ENCODE measurements at places on chromosomes 5 and 9. TPM values are rescaled to one million over a fixed set of nuclear protein-coding genes. Genes with fewer than 3 reads are reported as not detected.

GRCh38 chr9:97900103-97900737, 22.1 kb downstream of the TRMO start:
- peaks cover 16% of the 10 kb centered on the region for H3K36me3 ChIP-seq
- H3K4me1 ChIP-seq = peaks cover 42% of the 10 kb centered on the region
- H3K27me3 ChIP-seq = no peaks in the 10 kb centered on the region
- H3K27ac ChIP-seq = no peak overlapping the region
- DNase-seq = no peak

DNA sequence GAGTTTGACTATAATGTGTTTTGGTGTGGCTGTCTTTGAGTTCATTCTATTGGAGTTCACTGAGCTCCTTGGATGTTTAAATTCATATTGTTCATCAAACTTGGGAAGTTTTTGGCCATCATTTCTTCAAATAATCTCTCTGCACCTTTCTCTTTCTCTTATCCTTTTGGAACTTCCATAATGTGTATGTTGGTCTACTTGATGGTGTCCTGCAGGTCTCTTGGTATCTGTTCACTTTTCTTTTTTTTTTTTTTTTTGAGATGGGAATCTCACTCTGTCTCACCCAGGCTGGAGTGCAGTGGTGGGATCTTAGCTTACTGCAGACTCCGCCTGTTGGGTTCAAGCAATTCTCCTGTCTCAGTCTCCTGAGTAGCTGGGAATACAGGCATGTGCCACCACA, 27.7 kb downstream of the PKD2L2 start:
- H3K4me1 ChIP-seq = no peaks in the 10 kb centered on the region
- no peak for DNase-seq
- no peak overlapping the region for H3K27ac ChIP-seq
- H3K27me3 ChIP-seq = peaks cover 6% of the 10 kb centered on the region
- no peaks in the 10 kb centered on the region for H3K36me3 ChIP-seq
- H3K4me3 ChIP-seq = no peak overlapping the region

DNA sequence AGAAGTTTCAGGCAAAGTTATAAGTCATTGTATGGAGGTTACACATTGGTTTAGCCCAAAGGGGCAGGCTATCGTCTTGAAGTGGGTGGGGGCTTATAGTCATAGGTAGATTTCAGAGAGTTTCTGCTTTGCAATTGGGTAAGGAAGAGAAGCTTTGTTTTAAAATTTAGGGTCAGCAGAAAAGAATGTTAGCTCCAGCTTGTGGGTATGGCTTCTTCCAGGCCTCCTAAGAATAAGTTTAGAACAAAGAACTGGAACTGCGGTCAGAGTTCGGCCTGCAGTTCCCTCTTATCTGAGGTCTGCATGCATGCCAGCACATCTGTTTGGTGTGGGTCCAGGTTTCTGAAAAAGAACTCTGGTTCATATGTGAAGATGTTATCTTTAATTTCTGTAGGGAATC, 96.1 kb downstream of the CYFIP2 start:
- H3K4me3 ChIP-seq = no peak overlapping the region
- H3K36me3 ChIP-seq = peaks cover 64% of the 10 kb centered on the region
- H3K4me1 ChIP-seq = peaks cover 1% of the 10 kb centered on the region
- DNase-seq = no peak
- H3K27ac ChIP-seq = peak overlapping the region; percentile 59

DNA sequence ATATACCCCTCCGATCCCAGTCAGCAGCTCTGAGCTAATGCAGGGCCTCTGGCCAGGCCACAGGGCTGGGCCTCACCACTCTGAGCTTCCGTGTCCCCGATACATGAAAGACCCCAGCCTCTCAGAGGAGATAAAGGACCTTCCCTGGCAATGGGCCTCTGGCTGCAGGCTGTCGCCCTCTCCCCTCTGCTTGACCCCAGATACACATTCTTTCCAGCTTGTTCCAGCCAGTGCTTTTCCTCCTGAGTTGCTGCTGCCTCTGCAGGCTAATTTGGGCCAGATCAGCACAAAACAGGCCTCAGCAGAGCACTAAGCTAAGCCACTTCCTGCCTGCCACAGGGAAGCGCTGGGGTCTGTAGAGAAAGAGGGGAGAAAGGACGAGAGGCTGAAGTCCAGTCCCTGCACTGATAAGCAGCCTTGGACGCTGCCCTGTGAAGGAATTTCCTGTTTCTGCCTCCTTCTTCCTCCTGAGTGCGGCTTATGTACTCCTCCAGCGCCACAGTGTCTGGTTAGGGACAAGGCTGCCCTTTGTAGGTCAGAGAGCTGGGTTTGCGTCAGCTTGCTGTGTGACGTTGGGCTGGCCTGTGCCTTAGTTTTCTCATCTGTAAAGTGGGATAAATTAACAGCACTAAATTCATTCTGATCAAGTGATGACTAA, 73.0 kb upstream of the IL17B start:
- no peaks in the 10 kb centered on the region for H3K4me1 ChIP-seq
- no peak overlapping the region for H3K4me3 ChIP-seq
- DNase-seq = no peak

GRCh38 chr9:69785757-69786156, 25.9 kb upstream of the PTAR1 start:
- H3K4me1 ChIP-seq = no peaks in the 10 kb centered on the region
- H3K27me3 ChIP-seq = peaks cover 15% of the 10 kb centered on the region
- H3K36me3 ChIP-seq = no peaks in the 10 kb centered on the region
- H3K27ac ChIP-seq = no peak overlapping the region

DNA sequence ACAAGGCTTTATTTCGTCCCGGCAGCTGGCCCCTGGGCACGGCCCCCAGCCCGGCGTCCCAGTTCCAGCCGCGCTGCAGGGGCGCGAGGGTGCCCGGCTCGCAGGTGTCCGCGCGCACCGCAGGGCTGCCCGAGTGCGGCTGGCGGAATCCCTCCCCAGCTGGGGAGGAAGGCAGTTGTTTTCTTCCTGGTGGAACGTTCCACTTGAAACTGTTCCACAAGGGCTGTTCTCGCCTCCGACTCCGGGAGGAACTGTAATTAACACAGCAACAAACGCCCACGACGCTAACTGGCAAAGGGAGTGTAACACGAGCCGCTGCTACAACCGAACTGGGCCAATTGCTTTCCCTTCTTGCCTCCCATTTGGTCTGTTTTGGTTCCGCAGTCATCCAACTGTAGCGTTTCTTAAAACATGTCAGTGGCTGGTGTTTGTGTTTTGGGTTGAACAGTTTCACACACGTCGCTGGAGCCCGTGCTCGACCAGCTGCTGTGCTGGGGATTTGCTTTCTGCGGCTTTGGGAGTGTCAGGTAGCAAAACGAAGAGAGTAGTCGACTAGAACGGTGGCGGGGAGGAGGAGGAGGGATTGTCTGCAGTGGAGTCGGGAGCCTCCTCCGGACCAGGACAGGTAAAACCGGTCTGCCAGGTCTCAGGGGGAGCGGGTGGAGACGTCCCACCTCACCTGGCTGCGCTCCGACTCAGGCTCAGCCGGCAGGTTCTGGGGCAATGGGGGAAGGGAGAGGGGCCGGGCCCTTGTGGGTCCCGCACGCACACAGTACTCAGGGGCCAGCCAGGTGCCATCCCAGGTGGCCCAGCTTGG, 131.6 kb upstream of the NIPBL start:
- H3K27ac ChIP-seq = no peak overlapping the region
- H3K36me3 ChIP-seq = peaks cover 2% of the 10 kb centered on the region
- H3K4me3 ChIP-seq = peak overlapping the region; percentile 85
- H3K27me3 ChIP-seq = peaks cover 29% of the 10 kb centered on the region
- peaks cover 18% of the 10 kb centered on the region for H3K4me1 ChIP-seq

DNA sequence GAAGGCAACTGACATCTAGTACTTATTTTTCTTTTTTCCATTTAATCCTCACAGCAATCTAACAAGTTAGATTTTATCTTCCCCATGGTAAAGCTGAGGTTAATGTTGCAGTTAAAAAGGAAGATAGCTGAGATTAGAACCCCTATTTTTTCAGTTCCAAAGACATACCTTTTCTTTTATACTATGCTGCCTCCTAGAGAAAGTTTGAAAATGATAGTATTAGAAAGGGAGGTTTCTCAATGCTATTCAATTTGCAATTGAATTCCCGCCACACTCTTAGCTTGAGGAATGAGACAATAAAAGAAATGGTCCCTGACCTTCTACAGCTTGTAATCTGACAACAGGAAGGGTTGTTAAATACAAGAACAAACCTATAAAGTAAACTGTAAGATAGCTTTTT, 195.9 kb upstream of the TRIM32 start:
- H3K4me3 ChIP-seq = no peak overlapping the region
- no peak for DNase-seq
- H3K4me1 ChIP-seq = no peaks in the 10 kb centered on the region
- no peaks in the 10 kb centered on the region for H3K36me3 ChIP-seq

DNA sequence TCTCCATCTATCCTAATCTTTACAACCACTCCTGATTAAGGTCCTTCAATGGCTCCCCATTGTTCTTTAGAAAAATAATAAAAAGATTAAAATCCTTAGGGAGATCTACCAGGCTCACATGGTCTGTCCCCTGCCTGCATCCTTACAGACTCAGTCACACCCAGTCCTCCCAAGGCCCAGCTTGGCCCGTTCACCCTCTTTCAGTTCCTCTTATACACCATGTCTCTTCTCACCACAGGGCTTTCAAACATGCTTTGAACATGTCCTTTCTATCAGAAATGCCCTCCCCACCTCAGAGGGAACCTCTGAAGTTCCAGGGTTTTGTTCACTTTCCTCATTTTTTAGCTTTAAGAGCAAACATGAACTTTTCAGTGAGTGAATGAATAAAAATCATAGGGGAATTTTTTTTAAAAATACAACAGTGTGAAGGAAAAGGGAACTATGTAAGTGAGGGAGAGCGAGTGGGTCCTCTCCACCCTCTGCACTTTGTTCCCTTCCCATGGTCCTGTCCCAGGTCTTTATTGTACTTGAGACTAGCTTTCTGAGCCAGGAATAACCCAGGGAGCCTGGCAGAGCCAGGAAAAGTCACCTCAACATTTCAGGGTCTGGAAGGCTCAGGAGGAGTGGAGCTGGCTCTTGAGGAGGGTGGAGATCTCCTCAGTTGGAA, 55.3 kb downstream of the TRPC7 start:
- H3K4me1 ChIP-seq = no peaks in the 10 kb centered on the region
- no peak overlapping the region for H3K4me3 ChIP-seq
- H3K27ac ChIP-seq = no peak overlapping the region
- no peaks in the 10 kb centered on the region for H3K36me3 ChIP-seq
- DNase-seq = no peak

- DNase-seq = no peak
- no peaks in the 10 kb centered on the region for H3K27me3 ChIP-seq
- no peak overlapping the region for H3K27ac ChIP-seq
- H3K4me3 ChIP-seq = no peak overlapping the region
Observed at GRCh38 chr5:42242210-42242609, 181.0 kb upstream of the GHR start.

GRCh38 chr9:92774274-92774673, 9.6 kb upstream of the BICD2 start:
- no peaks in the 10 kb centered on the region for H3K36me3 ChIP-seq
- peaks cover 7% of the 10 kb centered on the region for H3K27me3 ChIP-seq
- DNase-seq = no peak

DNA sequence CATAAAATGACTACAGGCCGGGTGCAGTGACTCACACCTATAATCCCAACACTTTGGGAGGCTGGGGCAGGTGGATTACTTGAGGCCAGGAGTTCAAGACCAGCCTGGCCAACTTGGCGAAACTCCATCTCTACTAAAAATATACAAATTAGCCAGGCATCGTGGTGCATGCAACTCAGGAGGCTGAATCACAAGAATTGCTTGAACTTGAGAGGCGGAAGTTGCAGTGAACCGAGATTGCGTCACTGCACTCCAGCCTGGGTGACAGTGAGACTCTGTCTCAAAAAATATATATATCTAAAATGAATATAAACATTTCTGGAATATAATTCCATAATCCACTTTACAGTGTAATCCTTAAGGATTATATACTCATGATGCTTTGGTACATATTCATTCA, 66.5 kb downstream of the TEX10 start:
- H3K27ac ChIP-seq = no peak overlapping the region
- H3K27me3 ChIP-seq = no peaks in the 10 kb centered on the region

GRCh38 chr9:22580788-22581187, 134.2 kb downstream of the DMRTA1 start:
- DNase-seq = no peak
- H3K36me3 ChIP-seq = no peaks in the 10 kb centered on the region
- no peaks in the 10 kb centered on the region for H3K27me3 ChIP-seq
- no peak overlapping the region for H3K4me3 ChIP-seq

DNA sequence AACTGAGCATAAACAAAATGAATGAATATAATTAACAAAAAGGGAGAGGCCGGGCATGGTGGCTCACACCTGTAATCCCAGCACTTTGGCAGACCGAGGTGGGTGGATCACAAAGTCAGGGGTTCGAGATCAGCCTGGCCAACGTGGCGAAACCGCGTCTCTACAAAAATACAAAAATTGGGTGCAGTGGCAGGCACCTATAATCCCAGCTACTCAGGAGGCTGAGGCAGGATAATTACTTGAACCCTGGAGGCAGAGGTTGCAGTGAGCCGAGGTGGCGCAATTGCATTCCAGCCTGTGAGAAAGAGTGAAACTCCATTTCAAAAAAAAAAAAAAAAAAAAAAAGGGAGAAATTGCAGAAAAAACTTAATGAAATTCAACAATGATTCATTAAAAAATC, 839.3 kb upstream of the CTNND2 start:
- no peaks in the 10 kb centered on the region for H3K4me1 ChIP-seq
- DNase-seq = no peak

GRCh38 chr9:37836386-37836785, 35.8 kb downstream of the DCAF10 start:
- H3K27ac ChIP-seq = no peak overlapping the region
- H3K36me3 ChIP-seq = peaks cover 13% of the 10 kb centered on the region
- no peaks in the 10 kb centered on the region for H3K27me3 ChIP-seq

DNA sequence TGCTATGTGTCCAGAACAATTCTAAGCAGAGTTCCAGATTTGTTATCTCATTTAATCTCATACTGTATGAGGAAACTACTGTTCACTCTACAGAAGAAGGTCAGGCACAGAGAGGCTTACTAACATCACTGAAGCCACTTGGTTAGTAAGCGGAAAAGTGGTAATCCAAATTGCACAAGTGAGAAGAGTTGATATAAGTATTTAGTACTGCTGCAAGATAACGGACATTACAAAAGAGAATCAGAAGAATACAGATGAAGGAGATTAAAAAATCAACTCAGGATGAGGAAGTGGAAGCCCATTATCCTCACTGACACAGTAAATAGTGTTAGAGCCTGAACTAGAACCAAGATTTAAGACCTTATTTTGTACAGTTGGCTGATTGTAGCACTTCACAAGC, 22.3 kb upstream of the TLR4 start:
- H3K4me1 ChIP-seq = no peaks in the 10 kb centered on the region
- H3K36me3 ChIP-seq = no peaks in the 10 kb centered on the region
- no peak overlapping the region for H3K4me3 ChIP-seq

- H3K4me3 ChIP-seq = no peak overlapping the region
- peaks cover 49% of the 10 kb centered on the region for H3K27me3 ChIP-seq
- no peaks in the 10 kb centered on the region for H3K4me1 ChIP-seq
- DNase-seq = no peak
- H3K27ac ChIP-seq = no peak overlapping the region
- peaks cover 2% of the 10 kb centered on the region for H3K36me3 ChIP-seq
Observed at GRCh38 chr9:130668659-130669058, 4.3 kb downstream of the PRDM12 start.

Gene TNC
- total RNA-seq = 0.60 TPM

Gene F2RL1
- total RNA-seq = 0.26 TPM

Gene FOXD4L3
- not detected for total RNA-seq

Gene FREM1
- total RNA-seq = not detected

Gene LIFR
- 0.10 TPM for total RNA-seq
